ENCODE measurements at places on chromosomes 2 and 18.

DNA sequence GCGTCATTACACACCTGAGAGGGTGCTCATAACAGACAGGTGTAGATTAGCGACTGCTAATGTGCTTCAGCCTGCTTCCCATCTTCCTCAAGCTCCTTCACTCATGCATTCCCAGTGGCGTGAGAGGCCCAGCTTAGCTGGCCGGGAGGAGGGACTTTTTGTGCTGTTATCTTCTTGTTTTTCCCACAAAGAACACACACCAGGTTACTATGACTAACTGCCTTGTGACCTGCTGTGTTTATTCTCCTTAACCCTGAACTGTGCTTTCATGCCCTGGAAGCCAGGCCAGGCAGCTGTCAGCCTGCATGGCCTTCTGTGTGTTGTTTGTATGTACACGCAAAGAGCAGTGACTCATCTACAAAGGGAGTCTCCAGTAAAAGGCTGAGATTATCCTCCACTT lies 143.8 kb downstream of the PIEZO2 start:
- peak; percentile 22 for DNase-seq

GRCh38 chr2:151630372-151630771 lies 103.9 kb downstream of the NEB start:
- no peak for DNase-seq

- DNase-seq, result no peak
Measured at GRCh38 chr2:212536817-212537725, 1.5 kb downstream of the ERBB4 start.

DNA sequence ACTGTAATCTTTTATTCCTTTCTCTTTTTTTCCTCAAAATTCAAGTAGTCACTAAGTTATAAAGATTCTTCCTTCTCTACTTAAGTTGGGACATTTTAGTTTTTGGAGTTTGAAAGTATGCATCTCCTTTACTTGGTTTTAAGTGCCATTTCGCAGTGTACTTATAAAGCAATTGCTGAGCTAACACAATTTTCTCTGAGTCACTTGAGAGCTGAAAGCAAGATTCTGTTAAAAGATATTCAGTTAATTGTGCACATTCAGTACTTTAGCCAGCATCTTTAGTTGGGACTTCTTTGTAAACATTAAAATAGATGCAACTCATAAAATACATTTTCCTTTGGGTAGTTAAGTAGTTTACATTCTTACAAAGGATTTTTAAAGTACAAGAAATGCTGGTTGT lies 136.0 kb downstream of the GFPT1 start:
- DNase-seq, result no peak

GRCh38 chr2:234945339-234945873 lies 6.4 kb upstream of the SH3BP4 start:
- DNase-seq, result no peak

GRCh38 chr2:176039375-176039774 lies 37.3 kb upstream of the LNPK start:
- DNase-seq, result no peak

DNA sequence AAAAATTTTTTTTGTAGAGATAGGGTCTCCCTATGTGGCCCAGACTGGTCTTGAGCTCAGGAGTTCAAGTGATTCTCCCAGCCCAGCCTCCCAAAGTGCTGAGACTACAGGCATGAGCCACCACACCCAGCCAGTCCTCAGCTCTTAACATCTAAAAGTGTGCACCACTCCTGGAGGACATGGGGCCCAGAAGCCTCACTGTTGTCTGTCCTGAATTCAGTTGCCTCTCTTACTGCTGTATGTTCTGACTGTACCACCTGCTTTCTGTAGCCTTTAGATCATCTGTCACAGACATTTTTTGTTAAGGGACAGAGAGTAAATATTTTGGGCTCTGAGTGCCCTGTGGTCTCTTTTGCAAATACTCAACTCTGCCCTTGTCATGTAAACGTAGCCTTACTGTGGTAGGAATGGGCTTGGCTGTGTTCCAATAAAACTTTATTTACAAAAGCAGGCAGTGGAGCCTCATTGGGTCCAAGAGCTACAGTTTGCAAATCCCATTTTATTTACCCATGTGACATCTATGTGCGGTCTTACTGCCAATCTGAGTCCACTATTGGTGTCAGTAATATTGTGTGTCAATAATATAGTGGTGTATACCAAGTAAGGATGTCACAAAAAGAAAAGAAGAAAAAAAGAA lies 38.1 kb downstream of the TMEM37 start:
- DNase-seq, result no peak

DNA sequence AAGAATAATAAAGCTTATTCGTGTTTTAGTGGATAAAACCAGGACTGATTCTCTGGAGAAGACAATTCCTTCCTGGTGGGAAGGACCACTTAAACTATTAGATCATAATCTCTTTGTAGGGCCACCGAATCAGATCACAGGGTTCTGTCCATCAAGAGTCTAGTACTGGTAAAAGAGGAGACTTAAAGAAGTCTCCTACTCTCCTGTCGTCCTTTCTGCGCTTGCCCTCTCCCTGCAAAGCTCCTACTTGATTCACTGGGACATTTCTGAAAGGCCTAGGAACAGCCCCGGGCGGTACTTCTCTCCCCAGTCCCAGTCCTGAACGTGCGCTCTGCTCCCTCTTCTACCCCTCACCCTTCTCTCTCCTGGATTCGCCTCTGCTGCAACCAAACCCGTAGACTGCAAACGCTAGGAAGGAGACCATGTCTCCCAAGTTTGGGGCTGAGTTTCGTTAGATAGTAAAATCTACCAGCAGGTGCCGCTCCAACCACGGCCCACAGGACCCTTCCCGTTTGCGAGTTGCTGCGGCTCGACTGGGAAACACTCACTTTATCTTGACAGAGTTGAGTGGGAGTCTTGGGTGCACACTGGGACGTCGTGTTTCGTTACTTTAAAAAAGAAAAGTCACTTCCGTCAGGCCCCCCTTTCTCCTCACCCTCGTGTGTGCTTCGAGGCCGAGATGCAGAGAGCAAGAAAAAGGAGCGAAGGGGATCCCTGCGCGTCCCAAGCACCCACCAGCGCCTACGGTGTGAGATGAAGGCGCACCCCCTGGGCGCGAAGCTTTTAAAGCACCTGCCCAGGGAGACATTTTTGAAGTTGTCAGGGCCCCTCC lies 923 bp downstream of the FIGLA start:
- DNase-seq, result peak; percentile 9
